ENCODE measurements at places on chromosomes 11 and 22.

DNA sequence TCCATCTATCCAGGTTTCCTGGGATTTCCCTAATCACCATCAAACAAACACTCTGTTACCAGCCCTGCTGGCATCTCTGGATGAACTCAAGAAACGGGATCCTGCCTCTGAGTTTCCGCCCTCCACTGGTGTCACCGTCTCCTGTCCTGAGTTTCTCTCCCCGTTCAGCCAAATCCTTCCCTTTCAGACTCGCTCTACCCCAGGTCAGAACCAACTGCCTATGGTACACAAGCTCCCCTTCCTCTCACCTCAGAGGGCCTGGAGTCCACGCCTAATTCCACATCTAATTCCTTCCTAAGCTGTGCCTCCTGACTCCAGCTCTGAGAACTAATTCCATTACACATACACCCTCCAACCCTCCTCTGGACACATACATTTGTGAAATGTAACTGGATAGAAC, 96.1 kb downstream of the SHANK2 start:
- no peak for DNase-seq

- no peak for DNase-seq
These were observed 14.8 kb downstream of the B3GNT6 start for GRCh38 chr11:77049026-77049425.

GRCh38 chr22:27880778-27881394, 38.2 kb downstream of the PITPNB start:
- peak; percentile 50 for DNase-seq

DNA sequence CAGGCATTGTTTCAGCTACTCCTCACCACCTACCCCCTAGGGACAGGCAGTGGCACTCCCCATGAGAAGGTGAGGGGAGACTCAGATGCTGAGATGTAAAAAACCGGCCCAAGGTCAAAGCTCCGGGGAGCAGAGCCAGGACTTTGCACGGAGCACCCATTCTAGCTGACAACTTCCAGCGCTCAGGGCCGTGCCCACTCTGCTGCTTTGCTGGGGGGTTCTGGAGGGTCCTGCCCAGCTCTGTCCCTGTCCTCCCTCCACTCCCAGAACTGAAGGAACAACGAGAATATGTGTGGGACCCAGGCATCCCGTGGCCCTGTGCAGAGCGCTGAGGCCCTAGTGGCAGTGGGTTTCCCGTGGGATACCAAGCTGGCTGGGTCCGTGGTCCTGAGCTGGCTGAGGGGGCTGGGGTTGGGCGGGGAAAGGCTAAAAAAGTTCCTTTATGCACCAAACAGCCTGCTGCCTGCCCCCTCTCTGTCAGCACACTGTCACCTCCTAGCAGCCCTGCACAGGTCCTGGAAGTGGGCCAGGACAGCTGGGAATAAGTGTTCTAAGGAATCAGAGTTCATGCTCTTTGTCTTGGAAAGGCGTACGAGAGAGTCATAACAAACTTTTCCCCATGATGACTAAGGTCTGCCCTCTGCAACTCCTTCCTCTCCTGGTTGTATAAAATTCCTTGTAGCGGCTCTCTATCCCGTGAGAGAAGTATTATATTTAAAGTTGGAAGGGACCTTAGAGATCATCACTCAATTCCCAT, 1.9 kb downstream of the MS4A10 start:
- no peak for DNase-seq

DNA sequence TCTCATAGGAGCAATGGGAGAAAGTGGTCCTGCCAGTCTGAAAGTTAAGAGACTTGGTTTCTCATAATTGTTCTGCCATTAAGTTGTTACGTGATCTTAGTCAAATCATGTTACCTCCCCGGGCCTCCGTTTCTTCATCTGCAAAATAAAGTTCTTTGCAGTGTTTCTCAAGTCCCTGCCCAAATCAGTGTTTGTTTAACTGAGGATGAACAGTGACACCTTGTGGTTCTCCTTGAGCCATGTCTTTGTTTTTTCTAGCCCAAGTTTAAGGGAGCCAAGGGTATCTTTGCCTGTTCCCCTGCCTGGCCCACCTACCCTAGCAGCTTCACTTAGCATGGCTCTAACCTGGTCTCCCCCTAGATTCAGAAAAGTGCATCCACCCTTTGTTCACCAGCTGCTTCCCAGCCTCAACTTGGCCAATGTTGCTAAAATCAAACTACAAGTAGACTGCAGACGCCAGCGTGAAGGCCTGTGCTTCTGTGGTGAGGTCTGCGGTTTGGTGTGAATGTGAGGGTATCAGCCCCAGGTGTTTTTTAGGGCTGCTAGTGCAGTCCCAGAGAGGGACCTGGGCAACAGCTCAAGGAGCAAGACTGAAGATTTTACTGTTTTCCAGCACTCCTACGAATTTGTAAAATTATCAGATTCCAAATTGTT, 35.5 kb downstream of the FZD4 start:
- DNase-seq: peak; percentile 41

DNA sequence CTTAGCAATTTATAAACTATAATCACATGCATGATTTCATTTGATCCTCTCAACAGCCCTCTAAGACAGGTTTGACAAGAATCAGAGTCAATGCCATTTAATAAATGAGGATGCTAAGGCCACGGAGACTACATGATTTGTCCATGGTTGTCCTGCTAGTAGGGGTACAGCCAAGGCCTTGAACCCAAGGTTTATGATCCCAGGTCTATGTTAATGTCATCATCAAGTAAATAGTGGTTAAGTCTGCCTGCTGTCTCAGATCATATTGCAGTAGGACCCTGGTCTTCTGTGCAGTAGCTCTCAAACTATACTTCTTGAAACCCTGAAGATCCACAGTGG, 17.7 kb upstream of the SYTL2 start:
- no peak for DNase-seq

- peak; percentile 61 for DNase-seq
These were observed 11.8 kb downstream of the BCR start for GRCh38 chr22:23192133-23192532.

GRCh38 chr11:15497366-15497765, 382.6 kb downstream of the INSC start:
- DNase-seq: no peak

- no peak for DNase-seq
These were observed 210.7 kb downstream of the METTL15 start for GRCh38 chr11:28318871-28319270.

- DNase-seq: no peak
These were observed 50.6 kb downstream of the FAM181B start for GRCh38 chr11:82683029-82683428.

DNA sequence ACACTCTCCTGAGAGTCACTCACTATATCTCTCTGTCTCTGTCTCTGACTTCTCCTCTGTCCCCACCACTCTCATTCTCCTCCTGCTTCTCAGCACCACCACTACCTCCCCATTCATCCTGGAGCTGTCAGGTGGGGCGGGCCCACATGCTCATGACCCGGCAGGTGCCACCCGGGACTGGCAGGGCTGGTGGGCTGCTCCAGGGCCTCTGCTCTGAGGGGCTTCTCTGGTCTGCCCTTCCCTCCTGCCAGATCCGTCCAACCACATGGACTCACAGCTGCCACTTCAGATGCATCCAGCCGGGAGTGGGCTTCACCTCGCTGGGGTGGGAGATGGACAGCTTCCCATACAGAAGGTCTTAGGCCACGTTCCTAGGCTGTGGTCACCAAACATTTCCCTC, 4.8 kb upstream of the EMID1 start:
- no peak for DNase-seq

DNA sequence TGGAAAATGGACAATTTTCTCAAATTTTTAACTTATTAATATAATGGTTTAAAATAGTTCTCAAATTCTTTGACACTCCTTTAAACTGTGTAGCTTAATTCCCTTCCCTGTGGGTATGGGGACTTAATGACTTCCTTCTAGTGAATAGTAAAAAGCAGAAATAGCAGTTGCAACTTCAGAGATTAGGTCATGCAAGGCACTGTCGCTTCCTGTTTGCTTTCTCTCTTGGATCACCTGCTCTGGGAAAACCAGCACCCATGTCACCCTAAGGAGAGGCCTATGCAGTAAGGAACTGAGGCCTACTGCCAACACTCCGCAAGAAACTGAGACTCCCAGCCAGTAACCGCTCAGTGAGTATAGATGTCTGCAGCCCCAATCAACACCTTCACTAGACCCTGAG, 5.5 kb upstream of the PANX3 start:
- DNase-seq: no peak

GRCh38 chr11:86617502-86617901, 54.9 kb downstream of the ME3 start:
- no peak for DNase-seq

- DNase-seq: no peak
These were observed 4.1 kb downstream of the RELT start for GRCh38 chr11:73380331-73380730.

- DNase-seq: no peak
These were observed 69.3 kb downstream of the CEP164 start for GRCh38 chr11:117396970-117397369.

GRCh38 chr22:21690401-21690801, 24.6 kb downstream of the PPIL2 start:
- DNase-seq: no peak

DNA sequence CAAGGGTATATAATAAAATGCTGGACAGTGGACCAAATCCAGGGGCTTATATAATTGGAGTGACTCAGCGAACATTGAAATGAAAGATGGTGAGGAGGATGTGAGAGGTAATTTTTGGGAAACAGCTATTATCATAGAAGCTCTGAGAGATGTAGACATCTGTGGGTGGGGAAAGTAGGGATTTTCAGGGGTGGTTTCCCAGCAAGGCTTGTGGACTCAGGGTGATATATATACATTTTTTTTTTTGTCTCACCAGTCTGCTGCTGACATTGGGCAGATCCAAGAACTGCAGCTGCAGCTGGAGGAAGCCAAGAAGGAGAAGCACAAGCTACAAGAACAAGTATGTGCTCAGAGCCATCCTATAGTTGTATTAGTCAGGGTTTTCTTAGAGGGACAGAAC, 208.1 kb downstream of the MYO18B start:
- DNase-seq: no peak

DNA sequence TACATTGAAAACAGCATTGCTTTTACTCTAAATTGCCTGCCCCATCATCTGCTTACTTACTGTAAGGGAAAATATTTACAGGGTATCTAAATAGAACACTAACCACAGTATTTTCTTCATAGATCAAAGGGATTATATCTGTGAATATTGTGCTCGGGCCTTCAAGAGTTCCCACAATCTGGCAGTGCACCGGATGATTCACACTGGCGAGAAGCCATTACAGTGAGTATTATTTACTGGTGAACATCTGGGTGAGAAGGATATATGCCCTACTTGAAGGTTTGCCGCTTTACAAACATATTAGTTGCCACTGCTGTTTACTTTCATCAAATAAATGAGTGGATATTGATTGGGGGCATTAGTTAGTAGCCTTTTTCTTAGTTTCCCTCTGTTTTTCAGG, 5.9 kb upstream of the CNTF start:
- no peak for DNase-seq

GRCh38 chr22:33476716-33477115, 418.5 kb upstream of the SYN3 start:
- no peak for DNase-seq

GRCh38 chr22:45319324-45319685, 9.6 kb downstream of the FAM118A start:
- no peak for DNase-seq

GRCh38 chr11:84247926-84248325, 961.8 kb upstream of the CCDC90B start:
- DNase-seq: peak; percentile 81

DNA sequence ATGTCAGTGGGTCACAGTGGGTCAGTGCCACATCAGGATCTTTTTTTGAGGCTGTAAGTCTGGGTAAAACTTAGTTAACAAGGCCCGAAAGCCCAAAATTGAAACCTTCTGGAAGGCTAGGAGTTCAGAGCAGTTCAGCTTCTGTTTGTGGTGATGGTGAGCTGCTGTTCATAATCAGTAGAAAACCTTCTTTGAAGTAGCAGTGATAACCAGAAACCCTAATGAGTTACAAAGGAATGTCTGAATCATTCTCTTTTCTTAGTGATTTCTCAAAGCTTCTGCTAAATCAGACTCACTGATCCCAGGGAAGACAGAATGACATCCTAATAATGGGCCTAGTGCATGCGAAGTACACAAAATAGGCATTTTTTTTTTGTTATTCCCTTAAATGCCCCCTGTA, 124.7 kb downstream of the PARVA start:
- no peak for DNase-seq

DNA sequence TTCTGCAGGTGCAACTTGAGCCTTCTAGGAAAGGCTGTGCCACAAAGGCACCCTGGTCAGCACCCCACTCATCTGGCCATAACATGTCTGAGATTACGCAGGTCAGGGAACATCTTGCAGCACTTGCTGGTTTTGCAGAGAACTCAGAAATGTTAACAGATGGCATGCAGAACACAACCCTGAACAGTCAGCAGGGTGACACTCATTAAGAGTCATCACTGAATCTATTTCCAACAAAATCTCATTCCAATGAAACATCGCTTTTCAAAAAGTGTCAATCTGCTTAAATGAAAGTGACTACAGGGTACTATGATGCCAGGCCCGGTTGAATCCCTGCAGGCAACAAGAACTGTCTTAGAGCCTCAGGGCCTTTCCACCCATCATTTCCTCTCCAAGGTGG, 369.8 kb upstream of the CCDC90B start:
- no peak for DNase-seq

DNA sequence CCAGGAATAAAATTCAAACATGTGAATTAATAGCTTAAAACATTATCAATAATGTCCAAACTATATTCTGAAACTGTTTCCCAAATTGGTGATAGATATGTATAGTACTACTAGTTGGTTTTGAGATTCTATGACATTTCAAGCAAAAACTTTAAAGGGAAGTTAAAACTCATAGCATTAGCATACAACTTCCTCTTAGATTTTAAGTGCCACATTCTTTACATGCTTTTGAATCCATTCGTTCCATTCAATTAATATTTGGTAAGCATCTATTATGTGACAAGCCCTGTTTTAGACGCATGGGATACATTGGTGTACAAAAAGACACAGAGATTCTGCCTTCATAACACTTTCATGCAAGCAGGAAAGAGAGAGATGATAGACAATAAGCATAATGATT, 8.9 kb downstream of the PATL1 start:
- DNase-seq: no peak

DNA sequence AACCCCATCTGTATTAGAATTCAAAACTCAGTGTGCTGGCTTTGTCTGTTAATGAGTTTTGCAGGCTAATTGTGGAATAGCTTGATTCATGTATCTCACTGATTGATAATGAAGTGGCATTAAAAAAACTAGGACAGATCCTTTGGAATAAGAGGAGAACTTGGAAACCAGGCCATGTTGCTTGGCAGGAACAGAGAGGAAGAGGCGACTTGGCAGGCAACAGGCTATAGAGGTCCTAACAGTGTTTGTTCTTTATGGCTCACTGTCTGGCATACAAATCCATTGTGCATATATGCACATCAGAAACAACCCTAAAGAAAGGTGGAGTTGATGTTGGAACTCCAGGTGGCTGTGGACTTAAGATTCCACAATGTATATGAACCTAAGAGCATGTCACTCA, 17.4 kb upstream of the OR9I1 start:
- DNase-seq: no peak

GRCh38 chr22:39994566-39995392, at the start of gene FAM83F:
Gene FAM83F, plus strand, starts transcription at chr22:39994954. Its CDS starts 89 bp downstream, at chr22:39995043.
- peak; percentile 39 for DNase-seq

- DNase-seq: no peak
These were observed 9.0 kb downstream of the PATZ1 start for GRCh38 chr22:31337178-31337577.

- DNase-seq: no peak
These were observed 17.4 kb downstream of the OR4D9 start for GRCh38 chr11:59528711-59529110.
